ENCODE measurements at places on chromosomes 2 and 18.

- no peak for DNase-seq
These were observed 50.0 kb upstream of the RFX8 start for GRCh38 chr2:101524806-101525430.

DNA sequence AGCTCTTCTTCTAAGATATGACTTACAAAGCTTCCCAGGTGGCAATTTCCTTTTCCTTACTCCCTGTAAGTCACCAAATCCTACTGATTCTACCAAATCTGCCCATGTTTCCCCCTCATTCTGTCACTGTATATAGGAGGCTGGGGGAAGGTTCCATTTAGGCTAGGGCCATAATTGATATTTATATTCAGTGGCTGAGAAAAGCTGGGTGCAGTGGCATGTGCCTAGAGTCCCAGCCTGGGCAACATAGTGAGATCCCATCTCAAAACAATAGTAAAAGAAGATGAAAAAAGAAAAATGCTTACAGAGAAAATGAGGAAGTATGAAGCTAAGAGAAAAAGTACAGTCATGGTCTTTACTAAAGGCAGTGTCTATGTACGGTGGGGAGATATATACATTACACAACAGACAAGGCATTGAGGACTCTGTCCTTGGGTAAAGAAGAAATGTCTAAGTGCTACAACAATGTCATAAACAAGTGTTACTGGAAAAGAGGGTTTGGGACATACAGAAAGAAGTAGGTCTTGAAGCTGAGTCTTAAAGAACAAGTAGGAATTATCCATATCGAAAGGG, 4.8 kb downstream of the CWC22 start:
- no peak for DNase-seq

DNA sequence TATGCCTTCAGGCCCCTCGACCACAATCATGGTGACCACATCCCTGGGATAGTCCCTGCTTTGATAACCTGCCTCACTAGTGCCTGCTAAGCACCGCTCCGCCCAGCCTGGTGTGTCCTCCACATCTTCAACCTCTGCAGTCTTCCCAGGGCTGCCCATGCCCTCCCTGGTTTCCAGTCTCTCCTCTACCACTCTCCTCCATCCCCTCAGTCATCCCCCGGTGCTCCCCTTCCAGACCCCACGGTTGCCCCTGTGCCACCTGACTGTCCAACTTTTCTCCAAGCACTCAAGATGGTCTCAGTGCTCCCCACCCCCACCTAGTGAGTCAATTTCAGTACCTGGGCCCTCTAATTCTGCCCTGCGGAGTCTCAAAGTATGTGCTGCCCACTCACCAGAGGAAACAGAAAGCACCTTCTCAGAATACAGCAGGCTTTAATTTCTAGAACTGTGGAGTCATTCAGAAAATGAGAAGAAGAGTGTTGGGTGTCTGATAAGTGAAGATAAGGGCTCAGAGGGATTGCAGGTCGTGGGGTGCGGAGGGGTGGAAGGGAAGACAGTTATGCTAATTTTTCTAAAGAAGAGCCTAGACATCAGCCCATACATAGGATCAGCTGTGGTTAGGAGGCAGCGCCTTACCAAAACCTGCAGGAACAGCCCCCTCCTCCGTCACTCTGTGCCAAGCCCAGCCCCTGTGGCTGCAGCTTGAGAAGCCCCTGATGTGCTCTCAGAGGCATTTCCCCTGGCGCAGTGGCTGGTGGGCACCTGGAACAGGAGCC, 53.6 kb upstream of the CAB39 start:
- no peak for DNase-seq

DNA sequence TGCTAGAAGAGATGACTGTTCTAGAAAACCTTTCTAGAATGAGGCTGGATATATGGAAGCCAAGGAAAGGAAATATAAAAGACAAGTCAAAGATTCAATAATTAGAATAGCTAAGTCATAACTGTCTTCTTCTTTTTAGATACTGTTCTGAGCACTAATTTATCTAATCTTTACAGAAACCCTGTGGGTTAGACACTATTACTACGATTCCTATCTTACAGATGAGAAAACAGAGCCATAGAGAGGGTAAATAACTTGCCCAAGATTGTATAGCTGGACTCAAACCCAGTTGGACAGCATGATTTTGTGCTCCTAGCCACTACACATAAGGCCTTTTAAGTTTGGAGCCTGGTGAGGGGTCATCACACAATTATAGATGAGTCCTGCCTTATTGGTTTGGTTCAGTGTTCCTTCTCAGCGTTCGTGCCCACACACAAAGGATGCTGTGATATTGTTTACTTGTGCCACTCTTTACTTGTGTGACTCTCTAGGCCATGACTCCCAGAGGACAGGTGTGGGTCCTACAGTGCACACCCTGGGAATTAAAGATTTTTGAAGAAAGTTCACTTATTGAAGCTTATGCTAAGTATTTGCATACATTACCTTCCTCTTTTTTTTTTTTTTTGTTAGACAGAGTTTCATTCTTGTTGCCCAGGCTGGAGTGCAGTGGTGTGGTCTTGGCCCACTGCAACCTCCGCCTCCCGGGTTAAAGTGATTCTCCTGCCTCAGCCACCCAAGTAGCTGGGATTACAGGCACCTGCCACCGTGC, 153.7 kb downstream of the PRKCE start:
- no peak for DNase-seq
